ENCODE measurements at places on chromosomes 7 and 10. TPM values are rescaled to one million over a fixed set of nuclear protein-coding genes. Genes with fewer than 3 reads are reported as not detected.

DNA sequence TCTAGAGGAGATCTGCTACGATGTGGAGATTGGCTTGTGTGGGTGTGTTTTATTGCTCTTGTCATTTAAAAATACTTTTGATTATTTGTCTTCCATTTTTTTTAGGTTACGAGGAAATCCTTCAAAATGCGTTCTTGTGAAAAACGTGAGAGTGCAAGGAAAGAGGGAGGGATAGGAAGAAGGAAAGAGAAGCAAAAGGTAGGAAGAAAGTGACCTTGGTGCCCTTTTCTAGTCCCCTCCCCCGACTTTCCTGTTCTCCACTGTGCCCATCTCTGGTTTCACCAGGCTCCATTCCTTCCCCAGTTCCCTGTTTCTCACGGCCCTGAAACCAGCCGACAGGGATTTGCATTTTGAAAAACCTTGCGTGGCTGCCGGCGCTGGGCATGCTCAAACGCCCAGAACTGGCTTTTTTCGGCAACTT lies 506 bp upstream of the GNAI1 start:
- DNase-seq = no peak
- H3K27me3 ChIP-seq = no peaks in the 10 kb centered on the region
- H3K4me3 ChIP-seq = peak overlapping the region; percentile 87
- peak overlapping the region; percentile 87 for H3K27ac ChIP-seq

DNA sequence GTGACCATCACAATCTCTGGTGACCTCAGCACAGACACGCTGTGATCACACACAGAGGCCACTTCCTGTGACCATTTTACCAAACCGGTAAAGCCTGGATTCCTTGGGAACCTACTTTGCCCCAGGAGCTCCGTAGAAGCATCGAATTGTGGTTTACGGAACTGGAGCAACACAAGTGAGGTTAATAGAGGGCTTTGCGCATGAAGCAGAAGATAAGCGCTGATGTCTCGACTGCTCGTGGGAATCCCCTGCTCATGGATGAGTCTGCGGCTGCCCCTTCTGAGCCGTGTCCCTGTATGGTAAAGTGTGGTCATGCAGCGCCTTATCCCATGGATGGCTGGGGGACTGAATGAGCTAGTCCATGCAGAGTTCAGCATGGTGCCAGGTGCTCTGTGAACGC lies 53.6 kb downstream of the VIPR2 start:
- no peaks in the 10 kb centered on the region for H3K27me3 ChIP-seq
- H3K4me1 ChIP-seq = no peaks in the 10 kb centered on the region
- no peaks in the 10 kb centered on the region for H3K36me3 ChIP-seq
- H3K4me3 ChIP-seq = no peak overlapping the region
- no peak for DNase-seq
- H3K27ac ChIP-seq = no peak overlapping the region

DNA sequence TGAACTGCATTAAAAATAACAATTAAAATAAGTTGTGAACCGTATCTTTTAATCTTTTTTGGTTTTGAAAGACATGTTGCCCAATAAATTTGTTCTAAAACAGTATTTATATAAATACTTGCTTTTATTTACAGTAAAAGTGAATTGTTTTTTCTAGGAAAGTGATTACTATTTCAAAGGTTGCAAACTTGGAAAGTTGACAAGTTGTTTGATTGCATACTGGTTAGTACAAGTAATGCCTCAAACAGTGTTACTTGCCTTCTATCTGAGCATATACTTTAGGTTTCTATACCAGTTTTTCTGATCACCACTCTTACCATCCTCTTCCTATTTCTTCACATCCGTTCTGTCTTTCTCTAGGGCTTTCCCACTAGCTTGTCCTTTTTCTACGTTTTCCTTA lies 212.6 kb downstream of the FOXP2 start:
- H3K27ac ChIP-seq = no peak overlapping the region
- DNase-seq = peak; percentile 52
- no peak overlapping the region for H3K4me3 ChIP-seq
- H3K4me1 ChIP-seq = peaks cover 10% of the 10 kb centered on the region
- no peaks in the 10 kb centered on the region for H3K36me3 ChIP-seq

DNA sequence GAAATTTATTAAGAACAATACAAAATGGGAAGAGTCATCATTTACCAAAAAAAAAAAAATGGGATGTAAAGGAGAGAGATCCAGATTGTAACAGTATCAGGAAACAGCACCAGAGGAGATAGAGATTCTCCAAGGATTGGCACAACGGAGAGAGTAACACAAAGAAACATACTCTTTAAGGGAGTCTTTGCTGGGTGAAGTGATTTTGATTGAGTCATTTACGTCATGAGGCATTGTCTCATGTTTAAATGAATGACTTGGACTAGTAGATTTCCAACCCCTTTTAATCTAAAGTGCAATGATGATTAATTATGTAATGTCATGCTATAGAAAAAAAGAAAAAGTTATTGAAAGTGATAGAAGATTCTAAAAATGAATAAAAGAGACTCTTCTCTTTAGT lies 68.8 kb downstream of the ITGB8 start:
- H3K27me3 ChIP-seq = no peaks in the 10 kb centered on the region
- H3K27ac ChIP-seq = no peak overlapping the region
- H3K4me1 ChIP-seq = no peaks in the 10 kb centered on the region
- no peak overlapping the region for H3K4me3 ChIP-seq
- no peak for DNase-seq
- H3K36me3 ChIP-seq = peaks cover 12% of the 10 kb centered on the region

MMP21 gene
- total RNA-seq = 0.21 TPM

TECPR1 gene
- total RNA-seq = 27.6 TPM
